ENCODE measurements at places on chromosomes 1 and 21.

- peak; percentile 23 for DNase-seq
Measured at GRCh38 chr1:231913493-231913892, 286.9 kb downstream of the DISC1 start.

GRCh38 chr1:204830747-204831146 is 39.9 kb upstream of the NFASC start:
- DNase-seq: no peak

GRCh38 chr1:194813096-194813495 is 1626.7 kb upstream of the B3GALT2 start:
- no peak for DNase-seq

DNA sequence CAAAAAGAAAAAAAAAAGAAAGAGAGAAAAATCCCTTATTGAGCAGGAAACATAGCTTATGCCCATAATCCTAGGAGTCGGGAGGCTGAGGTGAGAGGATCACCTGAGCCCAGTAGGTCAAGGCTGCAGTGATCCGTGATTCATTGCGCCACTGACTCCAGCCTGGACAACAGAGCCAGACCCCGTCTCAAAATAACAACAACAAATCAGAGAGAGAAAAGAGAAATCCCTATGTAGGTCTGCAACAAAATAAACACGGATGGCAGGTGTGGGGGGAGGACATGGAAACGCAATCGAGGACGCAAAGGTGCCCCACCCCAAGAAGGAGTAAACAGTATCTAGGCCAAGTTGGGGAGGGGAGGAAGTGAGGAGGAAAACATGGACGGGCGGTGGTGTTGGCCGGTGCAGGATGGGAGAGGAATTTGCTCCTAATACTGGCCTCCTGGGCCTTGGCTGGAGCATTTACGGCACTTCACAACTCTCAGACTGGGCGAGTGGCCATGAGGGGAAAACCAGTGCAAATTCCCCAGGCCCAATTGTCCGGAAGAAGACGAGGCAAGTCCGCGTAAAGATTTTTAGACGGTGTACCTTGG is 609 bp upstream of the CHTOP start:
- DNase-seq: no peak

GRCh38 chr21:42654179-42654912 is 925 bp downstream of the PDE9A start:
- peak; percentile 24 for DNase-seq

DNA sequence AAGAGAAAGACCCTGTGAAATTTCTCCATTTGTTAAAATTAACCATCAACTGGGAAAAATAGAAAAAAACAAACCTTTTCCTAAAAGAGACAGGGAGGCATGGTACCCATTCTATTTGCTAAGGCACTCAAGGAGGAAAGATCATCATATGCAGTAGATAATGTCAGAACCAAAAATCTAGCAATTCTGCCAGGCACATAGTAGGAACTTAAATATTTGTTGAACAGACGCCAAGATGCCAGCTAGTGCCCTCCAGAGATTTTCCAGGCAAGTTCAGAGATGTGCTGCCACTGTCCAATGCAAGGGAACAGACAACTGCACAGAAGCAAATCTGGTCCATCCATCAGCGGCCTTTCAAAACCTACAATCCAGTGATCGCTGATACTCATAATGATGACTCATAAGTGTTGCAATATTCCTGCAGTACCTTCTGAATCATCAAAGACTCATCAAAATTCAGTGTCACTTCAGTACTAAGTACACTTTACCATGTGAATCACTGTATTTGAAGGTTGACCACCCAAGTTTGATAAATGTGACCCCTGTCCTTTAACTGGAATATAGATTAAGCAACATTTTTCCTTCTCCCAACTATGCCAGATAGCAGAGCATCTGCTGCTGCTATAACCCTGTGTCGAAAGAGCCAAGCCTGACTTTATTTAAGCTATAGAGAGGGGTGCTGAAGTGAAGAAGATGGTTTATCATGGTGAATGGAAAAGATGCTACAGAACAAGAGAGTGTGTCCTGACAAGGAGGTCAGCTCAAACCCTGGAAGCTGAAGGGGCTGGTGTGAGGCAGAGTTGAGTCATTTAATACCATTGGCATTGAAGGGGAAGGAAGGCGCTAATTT is 99.1 kb downstream of the MT1HL1 start:
- DNase-seq: peak; percentile 81

DNA sequence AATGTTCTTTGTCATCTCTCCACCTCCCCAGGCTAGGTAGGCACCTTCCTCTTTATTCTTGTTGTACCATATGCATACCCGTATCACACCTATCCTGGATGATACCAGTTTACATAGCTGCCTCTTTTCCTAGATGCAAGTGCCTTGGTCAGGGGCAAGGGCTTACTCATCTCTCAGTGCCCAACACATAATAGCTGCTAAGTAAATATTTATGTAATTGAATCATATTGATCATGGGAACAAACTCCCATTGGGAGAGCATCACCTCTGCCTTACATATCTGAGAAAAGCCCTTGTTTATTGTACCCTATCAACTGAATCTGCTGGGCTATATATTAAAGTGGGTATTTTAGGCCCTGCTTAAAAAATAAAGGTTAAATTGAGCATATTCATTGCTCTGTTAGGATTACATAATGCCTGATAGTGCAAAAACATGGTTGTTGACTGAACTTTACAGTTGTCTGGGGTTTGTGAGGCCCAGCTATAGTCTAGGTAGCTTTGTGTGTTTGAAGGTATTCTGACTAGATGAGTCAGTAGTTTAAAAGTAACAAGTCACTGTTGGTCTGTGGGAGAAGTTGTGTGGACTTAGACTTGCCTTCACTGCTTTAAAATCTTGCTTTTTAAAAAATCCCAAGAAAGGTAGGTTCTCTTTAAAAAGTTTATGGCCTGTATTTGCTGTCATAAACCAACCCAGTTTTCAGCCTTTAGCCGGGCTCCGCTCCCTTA is 82.6 kb downstream of the OLFML2B start:
- DNase-seq: no peak

GRCh38 chr1:89903550-89903949 is 82.7 kb downstream of the LRRC8D start:
- no peak for DNase-seq

Measured in suppressor macrophage treated with lipopolysaccharide for 1 hour (primary cell).